Cortex of kidney (tissue), 1 donor: ENCODE measurements at places on chromosomes 3 and 15.

GRCh38 chr15:33242669-33243191 lies 48.2 kb upstream of the FMN1 start:
- DNase-seq: no peak

DNA sequence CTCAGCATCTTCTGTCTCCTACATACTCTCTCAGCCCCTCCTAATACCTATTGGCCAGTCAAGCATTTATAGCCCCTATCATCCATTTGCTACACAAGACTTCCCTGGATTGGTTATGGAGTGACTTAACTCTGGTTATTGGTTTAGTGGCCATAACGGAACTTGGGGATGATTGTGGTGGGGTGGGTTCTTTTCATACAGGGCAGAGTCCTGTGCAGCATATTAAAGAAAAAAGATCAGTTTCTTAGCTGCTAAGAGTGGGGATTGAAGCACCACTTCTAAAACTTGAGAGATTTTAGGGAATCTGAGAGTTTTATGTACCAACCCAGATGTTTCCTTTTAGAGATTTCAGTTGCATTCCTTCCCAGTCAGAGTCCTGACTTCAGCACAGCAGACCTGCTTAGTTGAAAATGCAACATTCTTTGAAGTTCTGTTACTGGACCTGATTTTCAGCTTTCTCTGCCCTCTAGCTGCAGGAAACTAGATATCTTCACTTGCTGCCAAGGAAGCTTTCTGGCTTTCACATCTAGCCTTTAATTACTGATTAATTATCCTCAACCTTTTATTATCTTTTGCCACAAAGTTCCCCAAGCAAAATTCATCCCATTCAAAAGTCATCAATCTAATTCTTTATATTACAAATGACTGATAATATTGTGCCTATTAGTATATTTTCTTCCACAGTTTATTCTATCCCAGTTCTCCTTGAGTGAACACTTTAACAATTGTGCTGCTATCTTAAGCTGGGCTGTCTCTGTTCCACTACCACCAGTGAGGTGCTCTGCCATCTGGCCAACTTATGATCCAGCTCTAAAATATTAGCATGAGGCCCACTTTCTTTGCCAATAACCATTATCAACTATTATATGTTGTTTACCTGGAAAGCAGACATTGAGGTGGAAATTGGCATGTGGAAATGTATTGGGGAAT lies 906.0 kb upstream of the ALCAM start:
- DNase-seq: no peak

GRCh38 chr3:105323274-105323599 lies 43.5 kb upstream of the ALCAM start:
- no peak for DNase-seq

- no peak for DNase-seq
Observed at GRCh38 chr15:60212536-60212935, 185.2 kb downstream of the ANXA2 start.

GRCh38 chr15:66808181-66808824 lies 106.3 kb downstream of the SMAD6 start:
- no peak for DNase-seq

DNA sequence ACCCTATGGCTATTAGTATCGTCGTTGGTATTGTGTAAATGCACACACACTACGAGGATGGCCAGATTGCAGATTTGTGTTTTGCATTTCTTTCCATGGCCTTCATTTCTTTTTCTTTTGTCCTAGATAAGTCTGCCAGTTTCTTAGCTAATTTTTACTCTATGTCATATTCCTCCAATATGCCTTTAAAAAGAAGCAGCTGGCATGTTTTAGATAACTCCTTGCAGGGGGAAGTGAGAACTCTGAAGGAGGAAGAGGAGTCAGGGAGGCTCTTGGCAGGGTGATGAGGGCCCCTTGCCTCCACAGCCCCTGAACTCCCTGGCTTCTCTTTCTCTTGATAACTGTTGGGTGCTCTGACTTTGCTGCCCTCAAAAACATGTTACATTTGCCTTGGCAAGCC lies 244.0 kb downstream of the GABRG3 start:
- DNase-seq: no peak

- no peak for DNase-seq
Observed at GRCh38 chr15:74709011-74709410, 13.2 kb upstream of the EDC3 start.

DNA sequence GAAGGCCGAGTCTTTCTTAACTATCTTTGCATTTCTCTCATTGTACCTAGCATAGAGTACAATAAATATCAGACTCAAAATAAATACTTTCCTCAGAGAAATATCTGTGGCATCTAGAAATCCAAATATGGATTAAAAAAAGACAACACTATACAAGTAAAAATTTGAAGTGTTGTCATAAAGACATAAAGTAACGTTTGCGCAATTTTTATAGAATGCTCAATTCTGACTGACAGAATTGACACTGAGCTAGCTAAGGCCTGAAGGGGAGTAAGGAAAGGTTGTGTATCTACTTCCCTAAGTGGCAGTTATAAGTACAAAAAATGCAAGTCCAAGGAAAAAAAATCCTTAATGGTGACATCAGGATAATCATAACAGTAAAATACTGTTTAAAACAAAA lies 1.1 kb downstream of the SEC11A start:
- no peak for DNase-seq

GRCh38 chr15:70528270-70528706 lies 235.1 kb downstream of the UACA start:
- DNase-seq: no peak

GRCh38 chr3:22122567-22122966 lies 371.6 kb upstream of the ZNF385D start:
- no peak for DNase-seq

DNA sequence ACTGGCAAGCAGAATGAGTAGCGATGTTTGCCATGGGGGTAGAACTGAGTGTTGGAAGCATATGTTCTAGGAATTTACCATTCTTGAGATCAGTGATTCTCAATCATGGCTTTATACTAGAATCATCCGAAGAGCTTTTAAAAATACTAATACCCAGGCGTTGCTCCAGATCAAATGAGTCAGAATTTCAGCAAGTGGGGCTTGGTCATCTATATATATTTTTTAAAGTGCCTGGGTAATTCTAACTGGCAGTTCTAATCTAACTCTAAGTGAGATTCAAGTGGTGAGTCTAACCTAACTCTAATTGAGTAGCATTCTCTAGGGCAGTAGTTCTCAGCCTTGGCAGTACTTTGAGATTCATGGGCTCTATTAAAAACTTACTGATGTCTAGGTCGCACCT lies 20.8 kb downstream of the TM4SF1 start:
- DNase-seq: no peak

DNA sequence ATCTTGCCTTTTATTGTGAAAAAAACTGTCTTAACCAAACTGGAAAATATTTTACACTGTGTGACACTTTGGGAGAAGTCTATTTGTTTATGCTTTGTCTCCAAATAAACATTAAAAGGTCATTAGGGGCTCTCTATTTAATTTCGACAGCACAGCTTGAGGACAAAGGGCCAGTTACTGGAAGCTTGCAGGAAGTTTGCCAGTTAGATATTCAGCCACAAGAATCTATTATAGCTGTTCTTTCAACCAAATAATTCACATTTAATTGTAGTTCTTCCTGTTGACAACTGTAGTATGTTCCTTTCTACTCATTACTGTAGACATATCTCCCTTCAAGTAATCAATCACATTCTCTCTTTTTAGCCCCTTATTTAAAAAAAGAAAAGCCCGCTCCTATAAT lies 6.1 kb downstream of the CP start:
- DNase-seq: no peak

DNA sequence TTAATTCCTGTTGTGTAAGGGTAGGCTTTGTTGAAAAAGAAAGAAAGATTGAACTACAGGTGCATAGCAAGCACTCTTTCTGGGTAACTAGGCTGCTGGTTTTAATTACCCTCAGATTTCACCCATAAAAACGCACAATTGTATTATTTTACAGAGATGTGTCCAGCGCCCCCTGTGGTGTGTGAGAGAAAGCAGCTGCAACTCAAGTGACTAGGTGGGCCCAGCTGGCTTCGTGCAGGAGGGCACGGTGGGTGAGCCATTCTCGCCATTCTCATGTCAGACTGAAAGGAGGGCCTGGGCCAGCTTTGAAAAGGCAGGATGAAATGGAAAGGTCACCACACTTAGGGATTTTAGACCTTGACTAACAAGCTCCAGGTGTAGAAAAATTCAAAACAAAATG lies 122.6 kb downstream of the LRIG1 start:
- no peak for DNase-seq
